ENCODE measurements at places on chromosomes 4 and X.

GRCh38 chr4:109411964-109412363, 21.7 kb upstream of the SEC24B start:
- no peak for DNase-seq

- DNase-seq: no peak
Observed at GRCh38 chr4:128686032-128686465, 123.5 kb upstream of the JADE1 start.

DNA sequence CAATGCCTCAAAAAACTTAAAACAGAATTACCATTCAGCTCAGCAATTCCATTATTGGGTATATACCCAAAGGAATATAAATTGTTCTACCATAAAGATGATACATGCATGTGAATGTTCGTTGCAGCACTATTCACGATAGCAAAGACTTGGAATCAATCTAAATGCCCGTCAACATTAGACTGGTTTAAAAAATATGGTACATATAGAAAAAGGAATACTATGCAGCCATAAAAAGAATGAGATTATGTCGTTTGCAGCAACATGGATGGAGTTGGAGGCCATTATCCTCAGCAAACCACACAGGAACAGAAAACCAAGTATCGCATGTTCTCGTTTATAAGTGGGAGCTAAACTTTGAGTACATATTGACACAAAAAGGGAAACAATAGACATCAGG, 10.9 kb upstream of the SYNPO2 start:
- no peak for DNase-seq

- no peak for DNase-seq
Observed at GRCh38 chrX:66039944-66040343, at the start of gene VSIG4. Gene VSIG4, minus strand, starts transcription at chrX:66040080. Its CDS starts 82 bp downstream, at chrX:66039998.

- DNase-seq: no peak
Observed at GRCh38 chr4:41746440-41747229, 1.9 kb downstream of the PHOX2B start.

DNA sequence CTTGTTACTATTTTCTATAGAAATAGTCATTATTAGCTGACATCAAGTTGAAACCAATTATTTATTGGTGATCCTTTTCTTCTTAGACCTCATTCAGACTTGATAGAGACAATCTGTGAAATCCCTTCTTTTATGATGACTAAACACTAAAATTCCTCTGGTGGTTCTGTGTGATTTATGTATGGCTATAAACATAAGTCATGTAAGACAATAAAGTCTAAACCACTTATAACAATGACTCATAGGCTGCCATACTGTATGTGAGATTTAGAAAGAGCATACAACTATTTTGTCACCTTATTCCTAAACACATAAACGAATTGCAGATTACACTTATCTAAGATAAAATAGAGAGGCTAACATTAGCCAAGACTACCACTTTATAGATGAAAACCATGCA, 101.1 kb upstream of the PRR32 start:
- no peak for DNase-seq

DNA sequence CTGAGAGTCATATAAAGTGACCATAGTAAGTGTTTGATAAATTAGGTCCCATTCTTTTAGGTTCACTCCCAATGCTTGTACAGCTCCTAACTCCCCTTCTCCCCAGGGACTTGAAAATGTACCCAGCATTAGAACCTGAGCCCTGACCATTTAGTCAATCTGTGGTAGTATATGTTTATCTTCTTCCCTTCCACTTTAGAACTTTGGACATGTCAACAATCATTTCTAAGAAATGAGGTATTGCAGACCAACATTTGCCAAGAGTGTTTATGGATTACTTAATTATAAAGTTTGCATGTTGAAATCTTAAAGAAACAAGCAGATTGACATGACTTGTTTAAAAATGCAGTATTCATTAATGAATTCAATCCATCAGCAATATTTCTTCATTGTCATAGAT, 26.0 kb downstream of the AFM start:
- no peak for DNase-seq

GRCh38 chrX:104270212-104270611, 15.5 kb upstream of the ESX1 start:
- DNase-seq: no peak

GRCh38 chr4:1723131-1723801, 1.9 kb downstream of the TACC3 start:
- DNase-seq: no peak

DNA sequence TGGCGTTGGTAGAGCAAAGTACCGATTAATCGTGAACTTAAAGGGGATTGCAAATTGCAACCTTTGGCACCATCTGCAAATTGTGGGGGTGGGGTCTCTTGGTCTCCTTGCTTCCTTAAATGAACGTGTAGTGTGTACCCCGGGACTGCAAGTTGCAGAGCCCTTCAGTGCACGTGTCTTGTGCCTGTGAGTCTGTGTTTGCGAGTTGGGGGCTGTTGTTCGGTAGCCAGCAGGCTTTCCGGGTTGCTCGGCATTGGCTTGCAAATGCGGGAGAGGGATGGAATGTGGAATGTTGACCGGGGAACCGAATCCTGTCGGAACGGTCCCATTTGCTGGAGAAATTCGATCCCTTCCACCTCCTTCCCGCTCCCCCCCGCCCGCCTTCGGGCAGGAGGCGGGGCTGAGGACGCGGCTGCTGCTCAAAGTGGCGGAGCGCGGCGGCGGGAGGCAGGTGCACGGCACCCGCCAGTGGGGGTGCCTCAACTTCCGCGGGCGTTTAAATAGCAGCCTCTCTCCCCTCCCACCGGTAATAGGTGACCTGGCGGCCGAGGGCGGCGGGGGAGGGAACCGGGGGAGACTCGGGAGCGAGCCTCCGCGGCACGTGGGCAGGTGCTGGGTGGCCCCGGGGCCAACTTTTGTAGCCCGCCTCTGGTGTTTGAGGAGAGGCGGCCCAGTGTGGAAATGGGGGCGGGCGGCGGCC, 1.5 kb downstream of the JADE1 start:
- peak; percentile 71 for DNase-seq

DNA sequence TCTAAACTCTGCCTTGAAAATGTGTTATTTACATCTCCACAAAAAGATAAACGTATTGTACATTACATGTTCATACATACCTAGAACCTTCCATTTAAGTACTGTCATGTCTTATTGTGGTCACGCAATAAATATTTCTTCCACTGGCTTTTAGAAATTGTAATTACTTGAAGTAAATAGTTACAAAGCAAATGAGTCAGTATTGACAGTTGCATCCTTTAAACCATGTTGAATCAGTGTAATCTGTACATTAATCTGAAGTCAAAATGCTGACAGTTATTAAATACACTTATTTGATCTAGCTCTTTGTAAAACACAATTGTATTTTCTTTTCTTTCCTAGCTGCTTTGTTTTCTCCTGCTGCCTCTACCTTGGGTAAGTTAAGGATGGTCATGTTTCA, 446.7 kb downstream of the EPHA5 start:
- no peak for DNase-seq

DNA sequence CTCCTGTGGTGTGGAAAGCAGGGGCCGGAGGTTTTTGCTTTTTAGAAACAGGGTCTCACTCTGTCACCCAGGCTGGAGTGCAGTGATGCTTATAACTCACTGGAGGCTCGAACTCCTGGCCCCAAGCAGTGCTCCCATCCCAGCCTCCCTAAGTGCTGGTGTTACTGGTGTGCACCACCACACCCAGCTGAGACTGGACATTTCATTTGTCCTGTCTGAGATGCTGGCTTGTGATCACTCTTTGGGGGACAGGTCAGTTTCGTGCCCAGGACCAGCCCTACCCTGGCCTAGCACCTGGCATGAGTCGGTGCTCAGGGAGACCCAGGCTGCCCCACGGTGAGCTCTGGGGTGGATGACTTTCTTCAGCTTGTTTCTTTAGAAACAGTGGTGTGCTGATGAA, 11.3 kb downstream of the PSAPL1 start:
- DNase-seq: no peak

GRCh38 chrX:106672527-106672926, 54.0 kb upstream of the RNF128 start:
- DNase-seq: no peak

GRCh38 chrX:2516623-2517022, 15.8 kb upstream of the DHRSX start:
- DNase-seq: no peak

DNA sequence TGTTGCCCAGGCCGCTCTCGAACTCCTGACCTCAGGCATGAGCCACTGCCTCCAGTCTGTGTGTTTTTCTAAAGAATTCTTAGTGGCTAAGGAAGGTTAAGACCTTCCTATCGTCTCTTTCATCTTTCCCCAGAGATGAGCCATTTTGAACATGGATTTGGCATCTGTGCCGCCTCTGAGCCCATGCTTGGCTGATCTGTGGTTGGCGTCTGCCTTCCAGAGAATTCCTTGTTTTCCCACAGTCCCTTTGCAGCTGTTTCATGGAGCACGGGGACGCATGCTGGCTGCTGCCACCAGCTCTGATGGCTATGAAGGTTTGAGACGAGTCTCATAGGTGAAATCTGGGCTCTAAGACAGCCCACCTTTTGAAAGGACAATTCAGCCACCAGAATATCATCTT, 60.4 kb downstream of the SHROOM2 start:
- no peak for DNase-seq

DNA sequence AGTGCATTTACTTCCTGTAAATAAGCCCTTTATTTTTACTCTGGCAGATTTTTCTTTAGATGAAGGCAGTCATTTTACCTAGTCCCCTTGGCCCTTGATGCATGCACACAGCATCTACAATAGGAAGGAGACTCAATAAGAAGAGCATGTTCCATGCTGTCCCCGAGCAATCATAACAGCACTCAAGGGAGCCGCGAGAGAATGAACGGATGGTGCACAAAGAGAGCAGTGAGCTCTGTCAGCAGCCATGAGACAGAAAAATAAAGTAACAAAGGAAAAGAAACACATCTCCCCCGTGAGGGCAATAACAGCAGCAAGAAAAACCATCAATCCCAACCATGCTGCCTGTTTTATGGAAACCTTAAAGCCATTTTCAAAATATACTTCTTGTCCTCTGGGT, 11.9 kb downstream of the SMIM31 start:
- DNase-seq: no peak

GRCh38 chr4:86999136-86999643, 64.4 kb downstream of the AFF1 start:
- no peak for DNase-seq

- DNase-seq: no peak
Observed at GRCh38 chr4:183783991-183784553, 121.0 kb upstream of the STOX2 start.

- DNase-seq: no peak
Observed at GRCh38 chrX:79366556-79366872, 620 bp downstream of the ITM2A start.

DNA sequence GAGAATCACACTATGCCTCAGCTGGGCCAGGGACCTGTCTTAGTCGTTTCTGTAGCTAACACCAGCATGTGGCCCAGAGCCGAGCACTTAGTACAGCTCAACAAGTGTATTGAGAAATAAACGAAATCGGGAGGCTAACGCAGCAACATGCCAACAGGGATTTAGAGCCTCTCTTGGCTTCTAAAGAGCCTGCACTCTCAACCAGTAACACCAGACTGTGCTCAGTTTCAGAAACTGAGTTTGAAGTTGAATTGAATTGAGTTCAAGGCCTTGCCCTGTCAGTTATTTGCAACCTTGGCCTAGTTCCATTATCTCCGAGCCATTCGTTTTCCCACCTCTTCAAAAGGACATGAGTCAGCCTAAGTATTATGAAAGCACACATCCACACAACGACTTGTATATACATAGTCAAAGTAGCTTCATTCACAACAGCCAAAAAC, 71.3 kb upstream of the LDB2 start:
- no peak for DNase-seq

- DNase-seq: no peak
Observed at GRCh38 chr4:94454405-94454804, 2.7 kb downstream of the PDLIM5 start.

Data from NCI-H1092 (cell line).